Bone marrow (tissue), 2 donors: ENCODE measurements at places on chromosomes 16 and 17.

GRCh38 chr17:4833941-4834680, 971 bp downstream of the MINK1 start:
- DNase-seq, result no peak

DNA sequence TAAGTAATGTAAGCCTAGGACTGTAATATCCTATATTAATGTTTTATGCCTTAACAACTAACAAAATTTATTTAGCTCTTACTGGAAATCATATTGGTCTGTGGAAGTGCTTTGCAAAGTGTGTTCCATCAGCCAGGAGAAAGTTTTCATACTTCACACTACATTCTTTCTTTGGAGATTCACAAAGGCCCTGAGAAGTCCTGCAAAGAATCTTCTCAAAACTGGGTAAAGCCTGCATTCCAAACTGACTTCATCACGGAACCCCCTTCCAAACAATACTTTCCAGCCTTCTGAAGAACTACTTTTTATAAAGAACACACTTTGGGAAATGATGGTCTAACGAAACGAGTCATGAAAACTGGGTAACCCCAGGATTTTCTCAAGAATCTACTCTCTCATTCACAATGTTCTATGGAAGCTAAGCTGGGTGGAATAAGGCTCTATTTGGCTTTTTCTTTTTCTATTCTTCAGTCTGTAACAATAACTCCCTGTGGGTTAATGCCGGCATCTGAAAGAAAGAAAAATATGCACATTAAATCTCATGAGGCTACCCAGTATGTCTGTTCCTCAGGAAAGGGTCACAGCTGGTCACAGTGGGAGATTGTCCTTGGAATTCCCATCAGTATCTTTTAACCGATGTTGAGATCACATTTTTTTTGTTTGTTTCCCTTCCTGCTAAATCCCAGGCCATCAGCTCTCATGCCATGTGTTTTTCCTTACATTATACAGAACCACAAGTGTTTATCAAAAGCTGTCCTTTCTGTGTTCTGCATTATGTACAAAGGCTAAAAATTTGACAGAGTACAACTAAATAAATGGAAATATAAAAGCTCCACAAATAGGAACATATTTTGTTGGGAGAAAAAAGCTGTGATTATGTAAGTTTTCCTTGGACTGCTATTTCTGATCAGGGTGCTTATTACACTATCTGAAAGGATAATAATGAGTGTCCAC, 12.8 kb upstream of the AKAP1 start:
- no peak for DNase-seq

DNA sequence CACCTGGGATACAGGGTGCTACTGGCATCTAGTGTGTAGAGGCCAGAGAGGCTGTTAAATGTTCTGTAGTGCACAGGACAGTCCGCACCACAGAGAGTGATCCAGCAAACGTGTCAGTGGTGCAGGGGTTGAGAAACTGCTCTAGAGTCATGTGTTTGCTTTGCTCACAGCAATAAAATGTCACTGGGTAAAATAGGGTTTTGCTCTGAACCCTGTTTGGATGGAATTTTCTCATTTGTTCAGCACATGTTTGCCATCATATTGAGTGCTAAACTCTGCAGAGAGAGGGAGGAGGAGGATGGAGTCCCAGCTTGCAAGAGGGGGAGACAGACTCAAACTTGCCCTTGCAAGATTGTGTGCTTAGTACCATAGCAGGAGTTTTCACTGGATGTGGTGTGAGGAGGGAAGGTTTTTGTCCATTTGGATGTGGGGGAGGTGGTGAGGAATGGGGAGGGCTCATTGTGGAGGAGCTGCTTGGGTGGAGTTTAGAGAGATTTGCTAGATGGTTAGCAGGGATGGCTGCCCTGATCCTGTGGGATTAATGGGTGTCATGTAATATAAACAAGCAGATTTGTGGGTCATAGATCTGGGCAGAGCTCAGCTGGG, 11.8 kb downstream of the PLCG2 start:
- no peak for DNase-seq

DNA sequence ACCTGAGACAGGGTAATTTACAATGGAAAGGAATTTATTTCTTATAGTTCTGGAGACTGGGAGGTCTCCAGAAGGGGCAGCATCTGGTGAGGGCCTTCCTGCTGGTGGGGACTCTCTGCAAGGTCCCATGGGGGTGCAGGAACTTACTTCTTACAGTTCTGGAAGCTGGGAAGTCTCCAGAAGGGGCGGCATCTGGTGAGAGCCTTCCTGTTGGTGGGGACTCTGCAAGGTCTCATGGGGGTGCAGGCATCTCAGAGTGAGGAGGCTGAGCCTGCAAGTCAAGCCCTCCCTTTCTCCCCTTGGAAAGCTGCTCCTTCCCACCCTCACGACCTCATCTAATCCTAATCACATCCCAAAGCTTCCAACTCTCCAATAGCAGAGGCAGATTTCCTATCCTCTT, 157.4 kb downstream of the FOXL1 start:
- no peak for DNase-seq

DNA sequence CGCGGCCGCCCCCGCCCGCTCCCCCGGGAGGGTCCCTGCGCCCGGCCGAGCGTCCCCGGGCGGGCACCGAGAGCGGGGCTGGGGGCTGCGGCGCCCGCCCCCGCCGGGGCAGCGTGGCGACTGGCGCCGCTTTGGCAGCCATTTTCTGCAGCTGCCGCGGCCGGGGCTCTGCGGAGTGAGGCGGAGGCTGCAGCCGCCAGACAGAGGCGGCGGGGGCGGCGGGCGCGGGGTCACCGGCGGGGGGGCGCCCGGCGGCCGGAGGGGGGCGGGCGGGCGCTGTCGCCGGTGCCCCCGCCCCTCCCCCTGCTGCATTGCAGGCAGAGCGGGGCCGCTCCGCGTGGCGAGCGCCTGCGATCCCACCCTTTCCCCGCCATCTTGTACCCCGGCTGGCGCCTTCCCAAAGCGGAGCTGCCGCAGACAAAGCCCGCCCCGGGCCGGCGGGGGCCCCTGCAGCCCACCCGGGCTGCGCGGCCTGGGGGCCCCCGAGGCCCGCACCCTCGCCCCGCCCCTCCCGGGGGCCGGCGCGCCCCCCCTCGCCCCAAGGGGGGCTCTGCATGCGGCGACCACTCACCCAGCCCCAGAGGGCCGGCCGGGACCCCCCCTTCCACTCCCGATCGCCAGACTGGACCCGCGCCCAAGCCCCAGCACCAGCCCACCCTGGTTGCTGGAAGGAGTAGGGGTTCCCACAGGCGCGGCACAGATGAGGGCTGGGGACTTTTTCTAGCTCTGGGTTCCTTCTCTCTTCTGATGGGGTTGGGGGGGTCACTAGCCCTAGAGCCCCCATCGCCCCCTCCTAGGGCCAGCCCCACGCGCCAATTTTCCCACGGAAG, 16.6 kb upstream of the CBX8 start:
- no peak for DNase-seq

GRCh38 chr17:68785565-68786486, 169.4 kb downstream of the ABCA8 start:
- no peak for DNase-seq

GRCh38 chr17:47889734-47890529, 6.1 kb upstream of the SP2 start:
- peak; percentile 58 for DNase-seq

- no peak for DNase-seq
These were observed 77.2 kb downstream of the RTN4RL1 start for GRCh38 chr17:1947743-1948516.

DNA sequence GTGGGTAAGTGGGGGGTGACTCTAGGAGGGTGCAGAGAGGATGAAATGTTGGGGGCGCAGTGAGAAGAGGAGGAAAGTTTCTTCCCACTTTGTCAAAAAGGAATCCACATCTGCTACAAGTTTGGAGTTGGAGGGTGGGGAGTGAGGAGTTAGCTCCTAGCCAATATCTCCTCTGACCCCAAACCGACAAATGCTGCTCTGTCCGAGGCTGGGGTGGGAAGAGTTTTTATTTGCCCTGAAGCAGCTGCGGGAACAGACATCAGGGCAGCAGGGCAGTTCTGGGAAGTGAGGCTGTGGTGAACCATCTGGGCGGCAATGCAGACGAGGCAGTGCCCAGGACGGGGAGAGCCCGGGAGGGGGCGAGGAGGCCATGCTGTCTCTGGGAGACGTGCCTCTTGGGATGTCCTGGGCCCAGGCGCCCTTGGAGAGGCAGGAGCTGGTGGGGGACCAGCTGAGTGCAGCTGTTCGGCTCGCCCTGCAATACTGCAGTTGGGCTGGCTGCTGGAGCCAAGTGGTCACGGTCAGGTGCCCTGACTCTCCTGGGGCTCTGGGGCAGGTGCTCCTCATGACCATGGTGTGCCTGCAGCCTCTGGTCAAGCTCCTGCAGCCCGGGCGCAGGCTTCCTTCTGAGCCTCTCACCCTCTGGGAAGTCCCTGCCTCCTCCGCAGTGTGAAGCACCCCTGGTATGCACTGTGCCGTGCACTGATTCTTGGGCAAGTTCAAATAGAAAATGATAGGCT, 6.4 kb upstream of the SOCS3 start:
- no peak for DNase-seq

GRCh38 chr16:15830832-15831451, 25.9 kb downstream of the MYH11 start:
- peak; percentile 4 for DNase-seq

GRCh38 chr17:17712268-17712924, 31.1 kb downstream of the RAI1 start:
- peak; percentile 12 for DNase-seq

DNA sequence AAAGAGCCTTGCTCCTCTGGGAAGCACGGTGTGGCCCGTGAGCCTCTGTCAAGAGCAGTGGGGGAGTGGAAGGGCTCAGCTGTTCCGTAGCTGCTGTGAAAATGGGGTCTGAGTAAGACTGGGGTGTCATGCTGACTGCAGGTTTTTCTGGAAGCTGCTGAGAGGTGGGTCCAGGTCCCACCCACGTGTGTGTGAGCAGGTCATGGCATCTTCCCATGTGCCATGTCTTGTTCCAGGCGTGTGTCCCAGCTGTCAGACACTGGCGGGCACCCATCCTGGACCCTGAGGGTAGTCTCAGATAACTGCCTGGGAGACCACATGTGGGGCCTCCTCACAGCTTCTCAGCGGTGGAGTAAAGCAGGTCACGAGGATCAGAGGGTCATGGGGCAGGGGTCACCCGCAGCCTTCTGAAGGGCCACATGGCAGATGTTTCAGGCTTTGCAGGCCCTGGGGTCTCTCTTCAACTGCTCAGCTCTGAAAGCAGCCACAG, 92.9 kb downstream of the NPIPB11 start:
- no peak for DNase-seq

GRCh38 chr16:58417035-58417434, 24.8 kb downstream of the GINS3 start:
- no peak for DNase-seq

GRCh38 chr17:66971264-66971663, 6.8 kb downstream of the CACNG4 start:
- DNase-seq, result no peak

GRCh38 chr17:81712468-81713003, 452 bp downstream of the SLC25A10 start:
- no peak for DNase-seq

GRCh38 chr16:56970934-56971767, 9.4 kb downstream of the CETP start:
- DNase-seq, result no peak

GRCh38 chr17:75412455-75413317, 7.2 kb upstream of the GRB2 start:
- DNase-seq, result peak; percentile 18

- DNase-seq, result no peak
These were observed 2.5 kb downstream of the RPAIN start for GRCh38 chr17:5422505-5422904.

DNA sequence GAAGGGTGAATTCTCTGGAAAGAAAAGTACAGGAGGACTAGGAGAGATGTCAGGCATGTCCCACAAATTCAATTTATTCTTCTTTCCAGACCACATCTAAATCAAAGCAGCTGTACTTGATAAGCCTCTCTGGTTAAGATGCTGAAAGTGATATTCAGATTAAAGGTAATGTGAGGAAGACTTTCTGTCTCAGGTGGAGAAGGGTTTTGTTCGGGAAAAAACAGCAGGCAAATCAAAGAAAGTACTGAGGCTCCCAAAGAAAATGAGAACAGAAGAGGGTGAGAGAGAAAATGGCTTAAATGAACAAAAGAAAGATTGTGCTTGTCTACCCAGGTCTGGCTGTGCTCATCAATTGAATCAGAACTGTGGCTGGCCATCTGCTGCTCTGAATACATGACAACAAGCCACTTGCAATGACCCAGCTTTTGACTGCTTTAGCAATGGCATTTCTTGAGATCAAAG, 55.6 kb downstream of the MMD start:
- no peak for DNase-seq

DNA sequence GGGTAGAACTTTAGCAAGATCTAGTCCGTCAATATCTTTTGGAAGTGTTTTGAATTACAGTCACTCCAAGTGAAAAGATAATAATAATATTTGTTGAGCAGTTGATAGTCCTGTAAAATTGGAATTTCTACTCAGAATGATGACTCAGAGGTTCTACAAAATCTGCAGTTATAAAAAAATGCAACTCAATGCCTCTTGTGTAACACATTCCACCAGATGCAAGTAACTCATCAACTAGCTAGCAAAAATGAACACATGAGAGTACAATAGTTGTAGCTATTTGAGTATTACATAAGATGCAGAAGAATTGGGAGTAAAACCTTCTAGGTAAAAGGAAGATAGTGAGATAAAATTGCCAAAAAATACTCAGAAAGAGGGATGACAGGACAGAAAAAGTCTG, 177.2 kb downstream of the CDH8 start:
- DNase-seq, result no peak

GRCh38 chr17:81109957-81110356, 55.4 kb upstream of the PVALEF start:
- DNase-seq, result no peak

DNA sequence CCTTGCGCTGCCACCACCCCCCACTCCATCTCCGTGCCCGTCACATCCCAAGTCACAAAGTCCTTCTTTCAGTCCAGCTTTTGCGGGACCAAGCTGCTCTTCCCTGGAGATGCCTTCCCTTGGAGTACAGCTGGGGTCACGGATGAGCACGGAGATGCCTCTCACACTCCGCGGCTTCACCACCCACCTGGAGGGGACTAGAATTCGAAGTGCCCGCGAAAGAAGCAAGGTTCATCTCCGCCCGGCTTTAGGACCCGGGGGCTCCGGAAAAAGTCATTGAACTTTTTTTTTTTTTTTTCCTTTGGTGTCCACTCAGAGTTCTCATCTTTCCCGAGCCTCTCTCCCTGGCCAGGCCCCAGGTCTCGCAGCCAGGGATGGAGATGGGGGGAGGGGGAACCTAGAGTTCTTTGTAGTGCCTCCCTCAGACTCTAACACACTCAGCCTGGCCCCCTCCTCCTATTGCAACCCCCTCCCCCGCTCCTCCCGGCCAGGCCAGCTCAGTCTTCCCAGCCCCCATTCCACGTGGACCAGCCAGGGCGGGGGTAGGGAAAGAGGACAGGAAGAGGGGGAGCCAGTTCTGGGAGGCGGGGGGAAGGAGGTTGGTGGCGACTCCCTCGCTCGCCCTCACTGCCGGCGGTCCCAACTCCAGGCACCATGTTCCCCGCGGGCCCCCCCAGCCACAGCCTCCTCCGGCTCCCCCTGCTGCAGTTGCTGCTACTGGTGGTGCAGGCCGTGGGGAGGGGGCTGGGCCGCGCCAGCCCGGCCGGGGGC, at the start of gene FKBP10:
Gene FKBP10 (plus strand): TSS at position 624 of the 771 bp plus-strand sequence. CDS start 31 bp downstream, at position 655.
- DNase-seq, result no peak

GRCh38 chr17:17147821-17148220, 58.3 kb downstream of the PLD6 start:
- no peak for DNase-seq

- no peak for DNase-seq
These were observed 140.8 kb upstream of the ELAC2 start for GRCh38 chr17:13158494-13159240.
